ENCODE measurements at places on chromosomes 1 and 21. TPM values are rescaled to one million over a fixed set of nuclear protein-coding genes. Genes with fewer than 3 reads are reported as not detected.

The ROR1 gene
- total RNA-seq: 37.2 TPM

The CELA2A gene
- total RNA-seq: not detected

The CDK18 gene
- total RNA-seq: 18.5 TPM

The MTARC2 gene
- total RNA-seq: 15.8 TPM

The OR6K2 gene
- not detected for total RNA-seq

The FCGR1A gene
- not detected for total RNA-seq

The TMPRSS3 gene
- total RNA-seq: not detected

The SHISA4 gene
- 3.0 TPM for total RNA-seq

The SLAMF6 gene
- total RNA-seq: not detected

The COL16A1 gene
- 0.44 TPM for total RNA-seq

DNA sequence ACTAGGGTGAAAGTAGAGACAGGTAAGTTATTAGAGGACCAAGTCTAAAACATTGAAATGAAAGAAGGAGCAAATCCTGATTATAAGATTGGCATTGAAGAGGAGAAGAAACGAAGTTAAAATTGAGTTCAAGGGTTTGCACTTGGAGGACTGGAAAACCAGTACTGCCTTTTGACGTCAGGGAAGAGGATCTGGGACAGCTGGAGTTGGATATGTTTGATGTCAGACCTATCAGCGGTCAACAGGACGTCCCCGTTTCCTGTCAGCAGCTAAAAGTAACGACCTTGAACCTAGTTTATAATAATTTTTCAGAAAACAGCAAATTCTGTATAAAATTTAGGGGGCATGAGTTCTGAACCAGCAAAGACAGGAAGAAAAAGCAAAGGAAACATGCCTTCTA is 1.2 kb upstream of the NID1 start:
- DNase-seq: no peak

- DNase-seq: no peak
Observed at GRCh38 chr1:210746024-210746731, 387.8 kb downstream of the KCNH1 start.

DNA sequence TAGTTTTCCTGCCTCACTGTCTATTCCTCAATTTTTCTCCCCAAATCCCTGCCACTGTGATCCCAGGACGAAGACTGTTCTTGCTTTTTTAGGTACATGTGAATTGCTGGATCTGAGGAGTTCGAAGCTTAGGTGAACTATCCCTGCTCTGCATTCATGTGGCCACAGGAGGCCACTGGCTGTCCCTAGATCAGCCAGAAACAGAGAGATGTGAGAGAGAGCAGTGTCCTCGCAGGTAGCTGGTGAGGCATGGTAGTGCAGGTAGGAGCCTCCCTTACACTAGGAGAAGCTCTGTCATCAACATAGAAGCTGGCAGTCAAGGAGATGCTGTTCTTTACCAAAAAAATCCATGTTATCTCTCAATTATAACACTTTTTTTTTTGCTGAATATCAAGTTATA is 71.5 kb downstream of the USP24 start:
- peak; percentile 62 for DNase-seq

DNA sequence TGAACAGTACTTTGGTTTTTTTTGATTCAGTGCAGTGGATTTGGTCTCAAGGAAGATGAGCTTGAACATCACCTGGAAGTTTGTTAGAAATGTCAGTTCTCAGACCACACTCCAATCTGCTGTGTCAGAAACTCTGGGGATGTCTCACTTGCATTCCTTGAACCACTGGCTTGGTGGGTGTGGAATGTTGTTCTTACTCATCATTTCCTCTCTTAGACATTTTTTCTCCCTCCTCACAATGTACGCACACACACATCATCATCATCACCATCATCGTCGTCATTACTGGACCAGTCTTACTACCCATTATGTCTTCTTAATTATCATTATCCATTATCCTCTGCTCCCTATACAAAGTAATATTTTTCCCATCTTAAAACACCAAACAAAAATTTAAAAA is 91.9 kb upstream of the KCNK2 start:
- DNase-seq: no peak

- DNase-seq: no peak
Observed at GRCh38 chr1:105172788-105173187, 1423.1 kb downstream of the AMY1C start.

DNA sequence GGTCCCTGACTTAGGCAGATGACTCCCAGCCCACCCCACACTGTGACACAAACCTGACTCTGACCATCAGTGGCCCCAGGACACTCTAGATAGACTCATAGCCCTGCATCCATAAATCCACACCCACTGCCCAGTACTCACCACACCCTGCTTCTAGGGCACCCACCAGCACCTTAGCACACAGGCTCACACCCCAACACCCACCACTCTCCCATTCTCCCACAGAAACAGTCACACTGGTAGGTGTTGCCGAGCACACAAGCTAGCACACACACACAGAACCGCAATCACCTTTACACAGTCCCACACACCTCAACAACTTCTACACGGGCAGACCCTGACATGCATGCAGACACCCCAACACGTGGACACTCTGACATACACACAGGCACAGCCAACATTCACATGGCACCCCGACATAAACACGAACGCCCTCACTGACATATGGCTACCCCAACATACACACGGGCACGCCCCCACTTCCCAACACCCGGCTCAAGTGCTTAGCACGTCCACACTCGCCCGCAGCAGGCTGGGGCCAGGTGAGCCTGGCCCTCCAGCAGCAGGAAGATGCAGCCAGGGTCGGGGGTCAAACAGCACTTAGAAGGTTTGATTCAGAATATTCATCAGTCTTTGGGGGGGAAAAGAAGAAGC is 105.5 kb upstream of the TARDBP start:
- no peak for DNase-seq

GRCh38 chr1:116298746-116299145 is 74.3 kb upstream of the ATP1A1 start:
- no peak for DNase-seq

DNA sequence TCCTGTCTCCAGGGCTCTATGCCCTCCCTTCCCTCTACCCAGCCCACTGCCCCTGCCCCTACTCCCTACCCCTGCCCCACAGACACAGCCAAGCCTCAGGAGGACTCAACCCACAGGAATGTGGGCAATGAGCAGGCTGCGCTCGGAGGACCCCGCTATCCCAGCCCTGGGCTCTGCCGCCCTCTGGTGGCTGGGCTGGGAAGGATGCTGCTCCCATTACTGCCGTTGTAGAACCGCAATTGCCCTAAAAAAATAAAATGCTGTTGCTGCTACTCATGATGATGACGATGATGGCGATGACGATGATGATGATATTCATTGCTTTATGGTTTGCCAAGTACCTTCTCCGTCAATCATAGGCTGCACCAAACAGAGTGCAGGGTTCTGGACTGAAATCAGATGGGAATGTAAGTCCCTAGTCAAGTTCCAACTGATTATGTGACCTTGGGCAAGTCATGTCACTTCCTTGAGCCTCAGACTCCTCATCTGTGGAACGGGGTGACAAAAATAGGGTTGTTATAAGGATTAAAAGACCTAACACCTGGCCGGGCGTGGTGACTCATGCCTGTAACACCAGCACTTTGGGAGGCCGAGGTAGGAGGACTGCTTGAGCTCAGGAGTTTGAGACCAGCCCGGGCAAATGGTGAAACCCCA is 24.6 kb downstream of the ARHGEF19 start:
- peak; percentile 73 for DNase-seq

- DNase-seq: no peak
Observed at GRCh38 chr1:179731643-179732042, 11.4 kb upstream of the FAM163A start.

DNA sequence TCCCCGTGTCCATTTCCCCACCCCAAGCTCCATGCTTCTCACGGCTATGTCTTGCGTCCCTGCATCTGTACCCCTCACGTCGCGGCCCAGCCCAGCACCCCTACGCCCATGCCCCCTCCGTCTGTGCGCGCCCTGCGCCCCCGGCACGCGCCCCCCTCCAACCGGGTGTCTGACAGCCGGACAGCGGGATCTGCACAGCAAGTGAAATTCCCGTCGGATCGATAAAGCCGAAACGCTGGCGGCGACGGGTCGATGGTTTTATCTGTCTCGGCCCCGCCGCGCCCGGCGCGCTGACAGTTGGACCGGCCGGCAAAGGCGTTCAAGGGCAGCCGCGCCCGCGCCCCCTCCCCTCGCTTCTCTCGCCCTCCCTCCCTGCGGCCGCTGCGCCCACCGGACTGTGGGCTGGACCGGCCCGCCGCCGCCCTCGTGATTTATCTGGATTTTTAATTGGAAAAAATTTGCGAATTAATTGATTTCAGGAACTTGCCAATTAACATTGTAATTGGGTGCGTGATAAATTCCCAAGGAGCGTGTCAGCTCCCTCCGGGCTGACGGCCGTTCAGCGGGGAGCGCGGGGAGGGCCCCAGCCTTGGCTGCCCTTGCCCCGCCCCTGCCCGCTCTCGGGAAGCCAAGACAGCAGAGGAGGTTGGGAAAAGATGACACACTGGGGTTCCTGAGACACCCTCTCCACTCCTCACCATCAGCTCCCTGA is 57.1 kb downstream of the TMEM53 start:
- no peak for DNase-seq

GRCh38 chr1:215418876-215419447 is 148.1 kb upstream of the KCTD3 start:
- no peak for DNase-seq

DNA sequence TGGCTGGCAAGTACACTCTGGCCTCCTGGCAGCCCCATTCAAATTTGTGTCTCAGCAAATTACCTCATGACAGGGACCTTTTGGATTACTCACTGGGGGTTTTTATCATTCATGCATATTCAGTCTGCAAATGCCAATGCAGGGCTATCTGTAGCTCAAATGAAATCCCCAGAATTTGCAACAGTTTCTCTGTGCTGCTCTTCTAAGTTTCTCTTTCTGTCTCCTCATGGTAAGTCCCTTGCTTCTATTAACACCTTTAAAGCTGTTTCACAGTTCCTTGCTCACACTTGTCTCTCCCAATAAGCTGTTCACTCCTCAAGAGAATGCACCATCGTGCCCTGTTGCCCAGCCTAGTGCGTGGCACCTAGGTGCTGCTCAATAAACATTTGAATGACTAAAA is 3.3 kb upstream of the FAM78B start:
- no peak for DNase-seq

DNA sequence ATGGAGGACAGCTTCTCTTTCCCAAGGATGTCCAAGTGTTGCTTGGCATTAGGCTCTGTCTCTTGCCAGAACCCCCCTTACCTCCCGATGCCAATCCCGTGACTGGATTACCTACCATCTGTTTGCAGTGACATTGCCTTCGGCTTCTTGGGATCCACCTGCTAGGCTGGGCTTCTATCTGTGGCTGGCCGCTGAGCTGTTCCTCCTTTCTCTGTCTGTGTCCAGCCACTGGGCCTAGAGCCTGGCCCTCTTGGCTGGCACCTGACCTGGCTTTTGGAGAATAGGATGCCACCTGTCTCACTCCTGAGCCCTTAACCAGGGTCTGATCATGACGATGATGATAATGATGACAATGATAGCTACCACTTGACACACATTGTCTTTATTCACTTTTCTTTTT is 41.6 kb upstream of the STUM start:
- DNase-seq: no peak

DNA sequence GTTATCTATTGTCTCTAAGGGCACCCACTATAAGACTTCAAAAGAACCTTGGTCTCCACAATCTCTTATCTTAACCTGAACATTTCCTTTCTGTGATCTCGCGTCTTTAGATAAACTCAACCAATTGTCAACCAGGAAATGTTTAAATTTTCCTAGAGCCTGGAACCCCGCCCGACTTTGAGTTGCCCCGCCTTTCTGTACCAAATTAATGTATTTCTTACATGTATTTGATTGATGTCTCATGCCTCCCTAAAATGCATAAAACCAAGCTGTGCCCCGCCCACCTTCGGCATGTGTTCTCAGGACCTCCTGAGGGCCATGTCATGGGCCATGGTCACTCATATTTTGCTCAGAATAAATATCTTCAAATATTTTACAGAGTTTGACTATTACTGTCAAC is 5.9 kb upstream of the CXADR start:
- DNase-seq: peak; percentile 48

- DNase-seq: no peak
Observed at GRCh38 chr1:229793488-229793887, 167.4 kb downstream of the URB2 start.

DNA sequence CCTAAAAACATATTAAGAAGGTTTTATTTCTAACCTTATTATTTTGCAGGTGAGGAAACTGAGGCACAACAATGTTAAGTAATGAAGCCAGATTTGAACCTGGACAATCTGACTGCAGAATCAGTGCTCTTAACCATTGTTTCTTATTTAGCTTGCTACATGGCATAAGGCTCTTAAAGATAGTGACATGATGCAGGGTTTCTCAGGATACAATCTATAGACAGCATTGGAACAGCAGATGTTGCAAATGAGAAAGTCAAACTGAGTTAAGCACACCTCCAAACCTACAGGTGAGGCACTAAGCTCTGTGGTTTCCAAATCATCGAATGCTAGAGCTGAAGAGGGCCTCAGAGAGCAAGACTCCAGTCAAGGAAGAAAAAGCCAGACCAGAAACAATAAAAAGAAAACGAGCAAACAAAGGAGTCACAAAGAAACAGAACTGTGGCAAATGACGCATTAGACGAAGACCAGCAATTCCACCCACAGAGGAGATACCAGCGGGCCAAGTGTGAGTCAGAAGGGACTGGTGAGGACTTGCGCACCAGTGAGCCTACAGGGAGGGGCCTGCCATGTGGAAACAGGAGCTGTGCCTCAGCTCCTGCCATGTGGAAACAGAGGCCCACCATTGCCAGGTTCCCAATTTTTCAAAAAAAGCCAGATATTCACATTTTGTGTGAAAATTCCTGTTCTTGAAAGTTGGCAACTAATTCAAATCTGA is 14.4 kb downstream of the CD58 start:
- DNase-seq: no peak

- no peak for DNase-seq
Observed at GRCh38 chr1:154943649-154944400, 7.3 kb upstream of the PMVK start.

- peak; percentile 70 for DNase-seq
Observed at GRCh38 chr1:234631721-234632125, 21.7 kb upstream of the IRF2BP2 start.

DNA sequence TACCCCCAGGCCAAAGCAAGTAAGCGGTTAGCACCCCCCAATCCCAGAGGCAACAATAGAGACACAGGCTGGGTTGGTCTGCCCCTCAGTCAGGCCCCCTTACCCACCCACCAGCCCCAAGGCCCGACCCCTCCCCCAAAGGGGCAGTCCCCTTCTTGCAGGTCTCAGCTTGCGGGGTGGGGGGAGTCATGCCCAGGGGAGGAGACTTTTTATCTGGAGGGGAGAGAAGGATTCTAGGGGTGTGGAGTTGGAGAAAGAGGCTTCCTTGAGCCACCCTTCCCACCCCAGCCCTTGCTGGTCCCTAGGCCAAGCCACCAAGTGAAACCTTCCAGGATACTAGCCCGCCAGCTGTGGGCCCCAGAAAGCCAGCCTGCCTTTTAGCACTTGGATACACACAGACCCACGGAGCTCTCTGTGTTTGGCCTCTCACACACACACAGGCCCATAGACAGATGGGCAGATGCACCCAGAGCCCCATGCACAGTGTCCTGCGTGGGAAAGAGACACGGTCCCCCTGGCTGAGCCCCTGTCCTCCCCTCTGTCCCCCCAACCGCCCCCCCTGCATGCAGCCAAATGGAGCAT is 7.1 kb downstream of the TMEM54 start:
- no peak for DNase-seq
